RWPE2 (cell line): ENCODE measurements at places on chromosomes 2 and 18.
A peak's percentile ranks its signal among the peaks of the same experiment; 100 is the strongest.

DNA sequence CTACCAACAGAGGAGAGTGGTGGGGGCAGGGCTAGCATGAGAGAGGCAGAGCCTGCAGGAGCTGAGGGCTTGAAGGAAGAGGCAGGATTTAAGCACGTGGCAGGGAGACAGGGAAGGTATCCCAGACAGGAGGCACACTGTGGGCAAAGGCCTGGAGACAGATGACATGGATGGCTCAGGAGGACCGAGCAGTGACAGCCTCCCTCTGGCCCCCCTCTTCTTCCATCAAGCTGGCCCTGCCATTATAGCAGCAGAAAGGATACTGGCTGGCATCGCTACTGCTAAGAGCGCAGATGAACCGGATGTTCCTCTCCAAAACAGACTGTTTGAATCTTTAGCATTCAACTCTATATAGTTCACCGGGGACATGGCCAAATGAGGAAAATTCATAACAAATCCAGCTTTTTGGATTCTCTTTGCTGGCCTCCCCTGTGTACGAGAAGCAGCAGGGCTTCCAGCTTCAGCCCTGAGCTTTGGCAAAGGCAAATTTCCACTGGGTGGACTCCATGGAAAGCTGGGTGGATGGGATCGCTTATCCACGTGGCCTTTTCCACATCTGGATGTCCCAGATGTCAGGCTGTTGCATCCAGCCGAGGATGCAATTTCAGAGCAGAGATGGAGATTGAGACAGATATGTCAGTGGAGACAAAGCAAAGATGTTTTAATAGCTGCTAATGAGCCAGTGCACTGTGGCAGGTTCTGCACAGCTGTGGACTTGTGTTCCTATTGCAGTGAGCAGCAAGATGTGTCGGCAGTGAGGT lies 36.2 kb downstream of the CAPN13 start:
- DNase-seq = no peak

GRCh38 chr2:136101042-136101441 lies 16.9 kb downstream of the CXCR4 start:
- no peak for DNase-seq

DNA sequence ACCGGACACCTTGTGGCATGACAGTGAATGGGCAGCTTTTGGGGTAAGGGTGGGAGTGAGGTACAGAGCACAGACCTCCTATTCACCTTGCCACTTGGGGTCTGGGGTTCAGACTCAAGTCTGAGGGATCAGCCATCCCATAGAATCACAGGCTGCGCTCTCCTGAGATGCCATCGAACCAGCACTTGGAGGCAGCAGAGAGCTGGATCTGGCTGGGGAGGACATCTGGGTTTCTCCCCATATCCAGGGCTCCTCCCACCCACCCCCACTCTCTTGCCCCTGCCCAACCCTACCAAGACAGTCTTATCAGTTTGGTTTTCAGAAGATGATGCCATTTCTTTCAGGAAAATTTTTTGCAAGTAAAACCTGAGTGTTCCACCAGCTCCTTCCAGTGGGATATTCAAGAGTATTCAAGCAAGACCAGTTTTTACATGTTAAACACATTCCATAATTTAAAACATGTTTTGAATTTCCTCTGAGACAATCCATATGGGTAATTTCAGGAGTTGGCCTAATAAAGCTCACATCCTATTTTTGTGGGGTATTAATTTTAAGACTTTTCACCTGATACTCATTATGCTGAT lies 29.2 kb upstream of the TEX44 start:
- DNase-seq = no peak

- no peak for DNase-seq
These were observed 89.6 kb downstream of the MCFD2 start for GRCh38 chr2:46825939-46826568.

DNA sequence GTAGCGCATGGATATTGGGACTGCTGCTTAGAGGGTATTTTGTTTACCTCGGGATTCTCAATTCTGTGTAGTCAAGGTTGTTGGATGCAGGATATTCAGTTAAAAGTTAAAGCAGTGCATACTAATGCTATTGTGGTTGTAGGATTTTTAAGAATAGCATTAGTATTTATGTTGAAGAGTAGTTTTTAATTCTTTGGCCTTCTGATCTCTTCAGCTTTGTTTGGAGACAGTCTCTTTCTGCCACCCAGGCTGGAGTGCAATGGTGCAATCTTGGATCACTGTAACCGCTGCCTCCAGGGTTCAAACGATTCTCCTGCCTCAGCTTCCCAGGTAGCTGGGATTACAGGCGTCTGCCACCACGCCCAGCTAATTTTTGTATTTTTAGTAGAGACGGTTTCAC lies 1.5 kb downstream of the RHBDD1 start:
- no peak for DNase-seq

DNA sequence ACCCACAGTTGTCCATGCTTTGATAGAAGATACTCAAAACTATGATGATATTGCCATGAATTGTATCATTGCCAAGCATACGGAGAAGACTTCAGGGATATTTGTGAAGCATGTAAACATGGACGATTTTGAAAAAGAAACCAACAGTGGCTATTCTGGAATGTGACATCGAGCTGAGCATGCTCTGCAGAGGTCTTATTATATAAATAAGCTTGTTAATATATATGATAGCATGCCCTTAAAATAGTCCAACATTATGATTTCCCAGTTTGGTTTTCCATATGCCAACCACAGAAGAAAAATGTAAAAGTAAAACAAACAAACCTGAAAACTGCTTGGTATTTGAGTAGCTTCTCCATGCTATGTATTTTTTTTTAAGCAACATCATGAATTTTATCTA lies 159.1 kb downstream of the LNPK start:
- no peak for DNase-seq

- no peak for DNase-seq
These were observed 1178.5 kb upstream of the ACVR2A start for GRCh38 chr2:146666340-146666739.

- no peak for DNase-seq
These were observed 99.8 kb downstream of the SEPTIN10 start for GRCh38 chr2:109513749-109514588.

GRCh38 chr2:9558948-9559381 lies 3.3 kb upstream of the ADAM17 start:
- DNase-seq = peak; percentile 75

GRCh38 chr2:62343636-62344337 lies 147.9 kb downstream of the B3GNT2 start:
- DNase-seq = no peak

GRCh38 chr2:241882091-241882625 lies 12.6 kb downstream of the RTP5 start:
- DNase-seq = no peak

DNA sequence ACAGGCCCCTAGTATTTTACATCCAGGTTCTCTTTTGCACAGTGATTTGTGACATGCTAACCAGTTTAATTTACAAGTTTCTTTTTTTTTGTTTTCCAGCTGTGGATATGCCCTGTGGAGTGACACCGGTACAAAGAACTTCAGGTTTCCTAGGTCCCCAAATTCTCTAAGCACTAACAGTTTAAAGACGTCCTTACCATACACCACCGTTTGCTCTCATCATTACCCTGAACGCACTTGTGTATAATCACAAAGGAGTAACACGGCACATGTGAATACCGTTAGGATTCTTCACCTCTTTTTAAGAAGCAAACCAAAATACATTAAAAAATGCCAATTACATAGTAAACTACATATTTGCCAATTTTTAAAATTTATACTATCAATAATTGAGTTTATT lies 853 bp downstream of the LANCL1 start:
- no peak for DNase-seq

DNA sequence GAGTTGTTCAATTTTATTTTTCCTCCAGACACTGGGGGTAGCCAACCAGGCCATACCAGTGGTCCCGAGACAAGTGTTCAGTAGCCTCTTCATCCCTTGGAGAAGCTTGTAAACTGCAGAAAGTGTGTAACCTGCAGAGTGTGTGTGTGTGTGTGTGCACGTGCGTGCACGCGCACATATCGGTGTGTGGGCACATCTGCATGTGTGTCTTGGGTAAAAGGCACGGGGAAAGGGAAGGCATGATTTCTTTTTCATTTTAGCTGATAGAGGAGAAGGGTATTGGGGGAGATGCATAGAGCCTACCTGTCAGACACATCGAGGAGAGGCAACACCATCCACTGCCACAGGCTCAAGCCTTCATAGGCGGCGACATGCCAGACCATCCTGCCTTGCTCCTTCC lies 181.4 kb downstream of the CLIP4 start:
- no peak for DNase-seq

DNA sequence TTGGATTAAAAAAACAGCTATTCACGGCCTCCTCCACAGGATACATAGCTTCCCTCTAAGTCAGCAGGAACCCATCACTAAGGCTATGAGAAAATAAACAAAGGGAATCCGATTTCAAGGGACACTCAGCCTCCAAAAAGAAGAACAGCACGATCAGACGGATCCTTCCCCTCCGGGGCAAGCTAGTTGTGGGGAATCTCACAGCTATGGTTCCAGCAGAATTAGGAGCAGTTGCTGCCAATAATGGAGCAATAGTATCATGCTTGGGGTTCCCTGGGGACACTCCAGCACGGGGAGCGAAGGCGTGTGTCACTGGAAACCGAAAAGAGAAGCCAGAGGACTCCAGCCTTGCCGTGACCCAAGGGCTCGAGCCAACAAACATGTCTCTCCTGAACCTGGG lies 163.1 kb downstream of the TTC32 start:
- DNase-seq = no peak

GRCh38 chr18:7165846-7166393 lies 48.3 kb upstream of the LAMA1 start:
- no peak for DNase-seq

GRCh38 chr2:219605607-219605954 lies 7.9 kb downstream of the STK11IP start:
- no peak for DNase-seq

- peak; percentile 23 for DNase-seq
These were observed 377.7 kb upstream of the MYT1L start for GRCh38 chr2:2708575-2709430.

GRCh38 chr2:104897515-104898184 lies 43.7 kb downstream of the POU3F3 start:
- no peak for DNase-seq

DNA sequence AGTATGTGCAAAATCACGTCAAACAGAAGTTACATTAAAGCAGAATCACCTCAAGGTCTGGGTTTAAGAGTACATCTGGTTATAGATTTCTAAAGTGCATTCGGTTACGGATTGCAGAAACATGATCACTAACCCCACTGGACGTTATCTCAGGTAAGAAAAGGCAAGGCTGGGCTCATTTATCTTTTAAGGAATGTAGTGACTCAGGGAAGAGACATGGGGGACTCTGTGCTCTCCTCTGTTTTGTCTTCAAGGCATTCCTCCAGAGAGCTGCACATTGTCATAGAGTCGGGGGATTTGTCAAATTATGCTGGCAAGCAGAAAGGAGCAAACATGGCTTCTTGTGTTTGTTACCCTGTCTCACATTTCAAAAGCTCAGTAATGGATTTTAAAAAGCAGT lies 14.3 kb downstream of the WDSUB1 start:
- no peak for DNase-seq

- DNase-seq = no peak
These were observed 33.2 kb upstream of the RMND5A start for GRCh38 chr2:86686905-86687304.

DNA sequence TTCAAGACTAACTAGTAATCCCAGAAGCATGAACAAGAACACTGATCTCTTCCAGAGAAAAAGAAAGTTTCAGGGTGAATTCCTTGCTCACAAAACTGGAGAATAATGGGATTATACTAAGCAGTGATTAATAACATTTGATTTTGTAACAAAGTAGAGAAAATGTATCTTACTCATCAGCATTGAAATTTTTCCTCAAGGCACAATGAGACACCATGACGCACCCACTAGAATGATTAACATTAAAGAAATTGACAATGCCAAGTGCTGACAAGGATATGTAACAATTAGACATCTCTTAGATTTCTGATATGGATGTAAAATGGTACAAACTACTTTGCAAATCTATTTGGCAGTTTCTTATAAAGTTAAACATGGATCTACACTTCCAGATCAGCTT lies 101.1 kb upstream of the EPHA4 start:
- DNase-seq = no peak

GRCh38 chr2:167939514-167940345 lies 307.7 kb downstream of the STK39 start:
- no peak for DNase-seq

DNA sequence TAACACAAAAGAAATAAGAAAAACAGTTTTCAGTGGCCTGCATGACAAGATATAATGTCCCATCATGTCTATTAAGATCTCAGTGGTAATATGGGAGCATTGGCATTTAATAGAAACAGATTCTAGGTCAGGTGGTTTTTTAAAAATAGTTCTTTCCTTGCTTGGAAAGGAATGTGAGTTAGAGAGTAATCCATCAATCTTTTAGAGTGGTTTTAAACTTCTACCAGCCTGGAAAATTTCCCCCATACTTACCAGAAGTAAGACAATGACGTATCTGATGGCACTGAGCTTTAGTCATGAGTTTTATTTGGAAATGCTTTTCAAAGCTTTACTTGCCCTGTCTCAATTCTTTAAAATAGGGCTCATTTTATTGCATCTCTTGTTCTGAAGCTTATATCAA lies 441.7 kb upstream of the SMIM21 start:
- DNase-seq = no peak

GRCh38 chr2:30293303-30293921 lies 62.1 kb downstream of the LBH start:
- DNase-seq = no peak

GRCh38 chr2:43178602-43179542 lies 47.5 kb downstream of the ZFP36L2 start:
- no peak for DNase-seq

- no peak for DNase-seq
These were observed 16.2 kb downstream of the IWS1 start for GRCh38 chr2:127510073-127510472.

DNA sequence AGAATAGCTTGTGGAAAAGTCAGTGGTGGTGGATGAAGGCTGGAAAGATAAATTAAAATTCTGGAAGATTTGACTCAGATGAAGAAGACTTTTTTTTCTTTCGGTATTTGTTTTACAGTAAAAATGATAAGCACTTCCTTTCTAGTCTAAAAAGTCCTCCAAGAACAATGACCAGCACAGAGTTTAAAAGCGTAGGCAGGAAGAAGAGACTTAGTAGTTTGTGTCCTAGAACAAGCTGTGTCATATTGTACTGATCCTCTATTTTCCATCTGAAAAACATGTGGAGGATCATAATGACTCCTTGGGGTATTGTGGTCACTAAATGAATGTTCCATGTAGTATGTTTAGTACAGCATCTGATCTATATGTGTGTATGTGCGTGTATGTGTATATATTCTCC lies 132.4 kb upstream of the FSHR start:
- no peak for DNase-seq

DNA sequence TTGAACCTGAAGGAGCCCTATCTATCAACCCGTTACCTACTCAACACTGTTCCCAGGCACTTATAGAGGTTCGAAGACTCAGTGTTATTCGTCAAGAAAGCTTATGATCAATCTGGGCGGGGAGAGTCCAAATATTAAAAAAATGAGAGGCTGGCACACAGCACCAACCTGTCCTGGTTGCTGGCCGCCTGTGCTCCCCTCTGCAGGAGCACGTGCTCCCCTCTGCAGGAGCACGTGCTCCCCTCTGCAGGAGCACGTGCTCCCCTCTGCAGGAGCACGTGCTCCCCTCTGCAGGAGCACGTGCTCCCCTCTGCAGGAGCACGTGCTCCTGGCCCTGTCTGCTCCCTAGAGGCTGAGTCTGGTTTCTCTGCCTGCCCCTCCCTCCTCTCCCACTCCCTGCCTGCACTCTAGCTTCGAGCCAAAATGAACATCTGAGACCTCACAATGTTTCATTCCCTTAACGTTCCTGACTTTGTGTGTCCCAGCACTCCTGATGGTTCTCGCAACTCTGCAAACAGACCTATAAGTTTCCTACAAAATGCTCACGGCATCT lies 614.0 kb upstream of the ID2 start:
- no peak for DNase-seq
